ENCODE measurements at places on chromosomes 3 and 15.

- DNase-seq, result no peak
Observed at GRCh38 chr3:136617198-136617597, 135.0 kb downstream of the STAG1 start.

GRCh38 chr3:52004163-52004787, 8.6 kb upstream of the RPL29 start:
- DNase-seq, result no peak

DNA sequence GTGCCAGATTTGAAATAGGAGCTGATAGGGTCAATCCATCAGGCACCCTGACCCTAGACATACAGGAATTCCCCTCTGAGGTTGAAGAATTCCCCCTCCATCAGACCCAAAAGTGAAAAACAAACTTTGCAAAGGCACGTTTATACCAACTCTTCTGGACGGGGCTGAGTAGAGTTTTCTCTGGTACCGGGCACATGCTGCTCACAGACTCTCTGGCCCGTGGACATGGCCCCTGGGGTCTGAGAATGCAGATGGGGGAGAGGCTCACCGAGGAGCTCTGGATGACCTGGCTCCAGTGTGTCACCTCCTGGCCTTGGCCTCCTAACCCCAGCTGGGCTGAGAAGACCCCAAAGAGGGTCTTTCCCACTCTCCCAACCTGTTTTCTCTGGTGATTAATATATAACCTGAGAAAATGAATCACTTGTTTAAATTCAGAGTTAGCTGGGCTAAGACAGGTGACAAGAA, 11.2 kb upstream of the LIPC start:
- DNase-seq, result no peak

DNA sequence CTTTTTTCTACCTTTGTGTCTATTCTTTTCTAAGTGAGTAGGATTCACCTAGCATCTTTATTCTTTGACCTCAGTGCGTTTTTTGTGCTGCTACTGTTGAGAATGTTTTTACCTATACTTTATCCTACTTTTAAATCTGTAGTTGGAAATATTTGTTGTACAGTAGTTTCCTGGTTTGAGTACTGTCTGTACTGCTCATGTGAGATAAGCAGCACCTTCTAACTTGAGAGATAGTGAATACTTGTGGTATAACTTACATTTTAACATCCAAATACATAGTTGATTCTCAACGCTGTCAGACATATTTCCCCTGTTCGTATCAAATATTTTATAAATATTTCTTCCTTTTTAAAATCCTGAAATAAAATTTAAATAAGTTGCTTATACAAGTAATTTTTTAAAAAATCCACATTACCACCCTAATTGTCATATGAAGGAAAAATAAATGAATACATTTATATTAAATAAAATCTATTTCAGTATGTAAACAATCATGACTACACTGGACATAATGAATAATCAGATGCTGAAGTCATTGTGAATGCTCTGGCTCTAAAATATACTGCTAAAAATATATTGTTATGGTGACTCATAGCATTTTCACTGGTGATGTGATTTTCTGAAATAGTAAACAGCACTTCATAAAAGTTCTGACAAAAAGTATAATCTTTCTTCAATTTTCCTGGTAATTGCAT, 17.4 kb downstream of the ATP11B start:
- no peak for DNase-seq
